Activated T-cell treated with anti-CD3 and anti-CD28 coated beads, Interleukin-2, amount 50 U/mL, for 24 hours (primary cell): ENCODE measurements at places on chromosomes 13 and 19.
A peak's percentile ranks its signal among the peaks of the same experiment; 100 is the strongest.

DNA sequence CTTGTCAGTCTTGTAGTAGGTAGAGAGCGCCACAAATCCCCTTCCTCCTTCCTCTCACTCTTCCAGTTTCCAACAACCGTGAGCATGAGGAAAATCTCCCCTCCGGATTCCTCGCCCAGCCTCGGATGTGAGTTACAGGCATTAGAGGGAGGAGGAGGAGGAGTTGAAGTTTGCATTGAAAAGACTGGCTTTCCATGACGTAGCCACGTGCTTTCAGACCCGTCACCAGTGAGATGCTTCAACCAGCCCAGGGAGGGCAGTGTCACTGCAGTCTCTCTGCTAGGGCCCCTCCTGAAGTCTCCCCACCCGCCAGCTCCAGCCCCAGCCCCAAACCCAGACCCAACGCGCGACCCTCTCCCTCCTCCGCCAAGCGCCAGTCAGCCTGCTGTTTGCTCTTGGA lies 442 bp upstream of the FGF14 start:
- DNase-seq: peak; percentile 49

- no peak for DNase-seq
Measured at GRCh38 chr13:40231311-40231710, 435.1 kb downstream of the FOXO1 start.

GRCh38 chr13:36430247-36431203 lies 1.8 kb upstream of the CCNA1 start:
- DNase-seq: no peak

GRCh38 chr19:31979362-31979761 lies 366.0 kb upstream of the ZNF507 start:
- DNase-seq: no peak

- no peak for DNase-seq
Measured at GRCh38 chr19:576768-577438, 4.5 kb downstream of the BSG start.

- DNase-seq: peak; percentile 70
Measured at GRCh38 chr13:74132776-74133656, 1.2 kb downstream of the KLF12 start.

GRCh38 chr19:4389511-4390016 lies 10.8 kb downstream of the SH3GL1 start:
- no peak for DNase-seq

DNA sequence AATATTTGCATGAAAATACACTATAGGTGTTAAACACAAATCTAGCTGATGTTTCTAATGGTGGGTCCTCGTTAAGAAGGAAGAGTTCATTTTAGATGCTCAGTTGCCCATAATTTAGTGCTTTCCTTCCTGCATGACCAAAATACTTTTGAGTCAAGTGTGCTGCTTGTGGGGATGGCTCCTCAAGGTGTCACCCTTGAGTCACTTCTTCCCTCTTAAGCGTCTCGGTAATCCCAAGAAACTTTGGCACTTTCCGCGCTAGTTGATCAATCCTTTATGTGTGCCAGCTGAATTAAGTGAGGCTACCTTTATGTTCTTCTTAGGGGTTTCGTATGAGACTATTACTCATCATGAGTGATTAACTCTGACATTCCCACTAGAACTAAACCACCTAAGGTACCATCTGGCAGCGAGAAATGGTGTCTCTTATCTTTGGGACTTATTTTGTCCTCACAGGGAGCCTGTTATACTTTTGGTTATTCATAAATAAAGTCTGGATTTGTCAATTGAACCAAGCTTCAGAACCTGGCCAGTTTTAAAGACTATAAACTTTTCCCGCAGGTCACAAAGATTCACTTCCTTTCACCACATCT lies 106.8 kb downstream of the NHLRC3 start:
- DNase-seq: no peak

GRCh38 chr13:48138270-48138669 lies 43.4 kb upstream of the MED4 start:
- no peak for DNase-seq

- DNase-seq: no peak
Measured at GRCh38 chr13:24983094-24983493, 112.8 kb upstream of the PABPC3 start.

GRCh38 chr19:43872547-43873336 lies 45.6 kb downstream of the ZNF283 start:
- no peak for DNase-seq

GRCh38 chr19:3304871-3305423 lies 61.4 kb upstream of the NFIC start:
- peak; percentile 85 for DNase-seq

DNA sequence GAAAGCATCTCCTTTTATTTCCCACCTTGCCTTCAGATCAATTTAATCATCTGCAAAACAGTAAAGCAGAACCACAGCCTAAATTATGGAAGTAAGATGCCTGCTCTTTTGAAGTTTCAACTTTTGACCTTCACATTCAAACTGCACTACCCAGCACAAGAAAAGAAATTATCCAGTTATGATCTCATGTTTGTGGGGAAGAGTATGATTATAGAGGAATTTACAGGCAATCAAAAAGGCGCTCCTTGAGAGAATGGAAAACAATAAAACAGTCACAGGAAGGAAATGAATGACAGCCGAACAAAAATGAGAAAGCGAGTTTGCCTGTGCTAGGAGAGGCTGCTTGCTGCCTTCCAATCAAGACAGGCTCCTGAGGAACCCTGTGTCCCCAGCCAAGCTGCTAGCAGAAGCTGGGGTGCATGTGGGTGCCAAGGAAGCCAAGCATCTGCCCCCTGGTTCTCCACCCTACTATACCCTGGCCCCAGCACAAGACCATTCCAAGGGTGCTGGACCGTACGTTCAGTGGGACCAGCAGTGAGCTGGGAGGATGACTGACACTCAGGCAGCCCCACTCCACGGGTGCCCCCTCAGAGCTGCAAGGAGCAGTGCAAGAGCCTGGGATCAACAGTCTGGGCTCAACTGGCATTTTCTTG lies 47.8 kb downstream of the PEPD start:
- DNase-seq: peak; percentile 8

DNA sequence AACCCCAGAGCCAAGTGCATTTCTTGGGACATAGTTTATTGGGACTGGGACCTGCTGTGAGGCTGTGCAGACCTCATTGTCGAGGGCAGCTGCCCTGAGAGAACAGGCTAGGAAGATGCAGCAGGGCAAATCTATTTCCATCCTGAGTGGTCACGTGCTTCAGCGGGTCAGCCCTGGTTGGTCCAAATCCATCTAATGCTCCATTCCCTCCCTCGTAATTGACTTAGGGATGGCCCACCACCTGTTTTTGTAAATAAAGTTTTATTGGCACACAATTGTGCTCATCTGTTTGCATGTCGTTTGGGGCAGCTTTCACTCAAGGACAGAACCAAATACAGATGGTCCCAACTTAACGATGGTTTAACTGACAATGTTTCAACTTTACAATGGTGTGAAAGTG lies 75.5 kb upstream of the ADGRE5 start:
- no peak for DNase-seq

GRCh38 chr13:104784891-104785290 lies 1718.7 kb upstream of the SLC10A2 start:
- DNase-seq: no peak

- no peak for DNase-seq
Measured at GRCh38 chr19:13366529-13367143, 139.6 kb downstream of the CACNA1A start.

DNA sequence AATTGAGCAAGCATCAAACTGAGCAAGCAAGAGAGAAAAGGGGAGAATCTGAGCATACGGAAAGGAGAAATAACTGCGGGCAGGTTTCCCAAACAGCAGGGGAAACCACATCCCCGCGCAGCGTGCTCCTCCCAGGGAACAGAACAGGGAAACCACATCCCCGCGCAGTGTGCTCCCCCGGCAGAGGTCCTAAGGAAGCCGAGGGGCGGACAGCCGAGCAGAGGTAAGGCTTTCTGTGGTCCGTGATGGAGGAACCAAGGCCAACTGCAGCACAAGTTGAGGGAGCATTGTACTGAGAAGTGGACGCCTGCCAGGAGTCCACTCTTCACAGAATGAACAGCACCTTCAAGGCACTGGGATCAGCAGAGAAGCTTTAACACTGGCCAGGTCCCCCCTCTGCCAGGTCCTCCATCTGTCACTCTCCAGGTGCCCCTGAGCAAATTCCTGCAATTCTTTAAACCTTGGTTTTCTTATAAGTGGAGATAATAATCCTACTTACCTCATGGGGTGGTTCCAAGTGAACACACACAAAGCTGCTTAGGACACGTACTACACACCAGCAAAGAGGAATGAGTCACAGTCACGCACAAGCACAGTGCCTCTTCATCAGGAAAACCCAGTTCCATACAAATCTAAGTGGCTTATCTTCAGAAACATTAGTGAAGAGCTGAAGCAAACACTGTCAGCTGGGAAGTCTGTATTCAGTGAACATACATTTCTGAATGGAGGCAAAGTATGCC lies 23.0 kb upstream of the LAMP1 start:
- DNase-seq: no peak

DNA sequence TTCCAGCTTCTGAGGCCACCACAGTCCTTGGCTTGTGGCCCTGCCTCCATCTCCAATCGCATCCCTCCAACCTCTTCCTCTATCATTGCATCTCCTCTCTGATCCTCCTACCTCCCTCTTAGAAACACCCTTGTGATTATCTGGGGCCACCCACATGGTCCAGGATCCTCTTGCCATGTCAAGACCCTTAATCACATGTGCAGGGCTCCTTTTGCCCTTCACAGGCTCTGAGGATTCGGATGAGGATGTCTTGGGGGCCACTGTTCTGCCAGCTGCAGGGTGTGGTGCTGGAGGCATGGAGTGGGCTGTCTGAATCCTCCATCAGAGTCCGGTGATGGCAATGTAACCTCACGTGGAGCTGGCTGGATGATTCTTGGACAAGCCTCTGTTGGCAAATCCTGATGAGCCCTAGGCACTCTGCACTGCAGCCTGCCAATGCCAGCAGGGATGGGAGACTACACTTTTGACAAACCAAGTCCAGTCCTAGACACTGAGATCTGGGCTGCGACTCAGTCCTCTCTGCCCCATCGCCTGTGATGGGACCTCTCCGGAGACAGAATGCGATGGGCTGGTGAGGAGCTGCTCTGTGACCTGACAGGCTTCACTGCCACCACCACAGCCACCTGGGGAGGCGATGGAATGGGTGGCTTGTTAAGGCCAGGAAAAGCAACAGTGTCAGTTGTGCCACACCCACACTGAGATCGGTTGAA lies 61.2 kb downstream of the CCDC70 start:
- no peak for DNase-seq

DNA sequence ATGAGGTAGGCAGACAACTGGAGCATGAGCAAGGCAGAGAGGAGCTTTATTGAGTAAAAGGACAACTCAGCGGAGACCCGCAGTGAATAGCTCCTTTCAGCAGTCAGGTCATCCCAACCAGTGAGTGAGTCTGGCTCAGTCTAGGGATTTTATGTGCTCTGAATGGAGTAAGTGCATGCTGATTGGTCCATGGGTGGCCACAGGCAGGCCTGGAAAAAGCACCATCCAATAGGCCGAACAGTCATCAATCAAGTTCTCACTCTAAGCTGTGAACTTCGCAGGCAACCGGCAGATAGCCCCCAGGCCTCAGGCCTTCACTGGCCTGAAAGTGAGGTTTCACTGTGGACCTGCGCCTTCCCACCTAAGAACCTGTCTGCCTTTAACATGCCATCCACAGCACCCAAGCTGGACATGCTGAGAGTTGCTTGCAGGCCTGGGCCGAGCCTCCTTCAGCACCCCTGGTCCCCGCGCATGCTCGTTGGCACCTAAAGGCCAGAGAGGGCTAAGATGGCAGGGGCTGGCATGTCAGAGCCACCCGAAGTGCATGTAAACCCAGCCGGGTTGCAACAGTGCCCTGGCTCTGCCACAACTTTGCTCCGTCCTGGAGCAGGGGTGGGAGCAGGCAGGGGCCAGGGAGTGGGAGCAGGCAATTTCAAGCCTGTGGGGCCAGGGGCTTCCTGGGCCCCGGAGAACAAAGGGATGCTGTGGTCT lies 698.7 kb downstream of the SLITRK1 start:
- no peak for DNase-seq

GRCh38 chr19:51144482-51145045 lies 2.5 kb downstream of the SIGLEC7 start:
- no peak for DNase-seq

GRCh38 chr13:28355822-28356371 lies 139.0 kb downstream of the FLT1 start:
- peak; percentile 33 for DNase-seq

DNA sequence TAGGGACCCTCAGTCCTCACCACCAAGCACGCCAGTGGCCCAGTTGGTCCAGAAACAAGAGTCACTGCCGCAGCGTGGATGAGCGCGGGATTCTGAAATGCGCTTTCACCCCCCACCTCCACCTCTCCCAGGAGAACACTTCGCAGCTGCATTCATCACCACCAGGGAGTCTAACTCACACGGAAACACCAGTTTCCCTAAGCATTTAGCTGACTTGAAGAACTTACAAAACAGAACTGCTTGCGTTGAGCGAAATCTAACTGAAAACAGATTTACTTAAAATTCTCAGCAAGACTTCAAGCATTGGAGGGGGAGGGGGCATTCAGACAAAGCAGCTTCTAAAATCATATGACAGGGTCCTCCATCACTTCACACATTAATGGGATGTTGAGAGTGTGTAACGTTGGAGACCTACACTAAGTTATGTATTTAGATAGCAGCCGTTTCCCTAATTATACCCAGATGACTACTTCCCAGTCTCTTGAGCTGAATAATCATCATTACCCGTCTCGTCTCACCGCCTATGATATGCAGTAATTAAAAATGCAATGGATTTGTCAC lies 258.2 kb upstream of the IRS2 start:
- no peak for DNase-seq

DNA sequence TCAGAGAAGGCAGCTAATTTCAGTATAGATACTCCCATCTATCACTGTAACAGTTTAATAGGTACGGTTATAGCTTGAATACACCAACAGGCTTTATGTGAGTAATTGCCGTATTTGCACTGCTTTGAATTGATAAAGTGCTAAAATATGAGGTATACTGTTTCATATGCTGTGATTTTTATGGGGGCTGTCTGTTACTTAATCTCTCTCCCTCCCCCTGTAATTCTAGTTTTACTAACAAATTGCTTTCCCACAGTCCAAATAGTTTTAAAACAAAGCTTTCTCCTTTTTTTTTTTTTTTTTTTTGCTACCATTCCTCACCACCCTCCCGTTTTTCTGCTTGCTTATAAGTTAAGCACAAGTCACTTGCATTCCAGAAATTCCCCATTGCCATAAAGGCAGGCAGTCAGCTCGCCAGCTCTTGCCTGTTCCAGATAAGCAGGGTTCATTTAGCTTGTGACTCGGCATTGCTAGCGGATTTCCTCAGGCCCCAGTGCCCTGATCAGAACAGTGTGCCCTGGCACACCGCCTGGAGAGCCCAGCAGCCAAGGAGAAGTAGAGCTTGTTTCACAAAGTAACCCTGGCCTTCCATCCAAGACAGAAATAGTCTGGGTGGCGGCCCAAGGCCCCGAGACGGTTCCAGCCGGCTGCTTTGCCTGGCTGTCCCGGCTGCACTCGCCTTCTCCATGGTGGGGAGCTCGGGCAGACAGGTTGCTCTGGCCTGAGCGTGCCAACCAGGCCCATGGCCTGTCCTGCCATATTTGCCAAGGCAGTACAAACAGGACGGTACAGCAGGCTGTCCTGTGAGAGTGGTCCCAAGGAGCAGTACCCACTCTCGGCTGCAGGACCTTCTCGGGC lies 43.5 kb upstream of the NPAS1 start:
- DNase-seq: no peak
